Mesenteric fat pad (tissue), 1 donor: ENCODE measurements at places on chromosomes 12 and 14. TPM values are rescaled to one million over a fixed set of nuclear protein-coding genes. Genes with fewer than 3 reads are reported as not detected.

Gene HOXC6
- 0.74 TPM for total RNA-seq

Gene MAP1LC3B2
- total RNA-seq: 1.1 TPM

Gene MYF5
- not detected for total RNA-seq

Gene KRT7
- total RNA-seq: 11.7 TPM

DNA sequence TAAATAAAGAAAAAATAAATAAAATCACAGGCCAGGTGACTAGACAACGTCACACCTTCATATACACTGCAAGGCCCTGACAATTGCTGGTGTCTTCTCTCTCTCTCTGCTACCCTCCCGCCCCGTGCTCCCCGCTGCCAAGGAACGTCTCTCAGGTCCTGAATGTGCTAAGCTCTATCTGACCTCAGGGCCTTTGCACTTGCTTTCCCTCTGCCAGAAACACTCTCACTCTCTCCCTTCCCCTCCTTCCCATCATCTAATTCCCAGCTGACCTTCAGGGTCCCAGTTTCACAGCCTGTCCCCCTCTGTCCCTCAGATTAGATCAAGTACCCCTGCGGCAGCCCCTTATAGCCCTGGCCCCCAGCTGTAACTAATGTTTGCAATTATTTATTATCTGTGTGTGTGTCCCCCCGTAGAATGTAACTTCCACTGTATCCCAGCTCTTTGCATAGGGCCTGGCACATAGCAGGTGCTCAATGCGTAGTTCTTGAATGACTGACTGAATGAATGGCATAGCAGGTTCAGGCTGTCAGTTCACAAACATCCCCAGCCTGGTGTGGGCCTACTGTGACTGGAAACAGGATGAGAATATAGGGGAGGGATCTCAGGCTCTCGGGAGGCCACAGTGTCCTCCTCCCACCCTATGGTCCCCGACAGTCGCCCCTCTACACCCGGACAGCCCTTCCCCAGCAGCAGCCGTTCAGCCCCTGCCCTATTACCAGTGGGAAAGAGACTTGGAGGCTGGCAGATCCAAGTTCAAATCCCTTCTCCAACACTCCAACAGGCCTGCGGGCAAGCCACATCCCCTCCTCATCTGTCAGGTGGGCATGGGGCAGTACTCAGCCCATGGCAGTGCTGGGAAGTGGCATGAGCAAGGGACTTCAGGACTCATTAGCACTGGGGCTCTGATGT, 6.6 kb downstream of the BEGAIN start:
- DNase-seq: no peak

- DNase-seq: no peak
These were observed 508 bp downstream of the CNOT2 start for GRCh38 chr12:70243510-70244371.

GRCh38 chr12:121717041-121717699, 4.6 kb downstream of the TMEM120B start:
- DNase-seq: no peak

DNA sequence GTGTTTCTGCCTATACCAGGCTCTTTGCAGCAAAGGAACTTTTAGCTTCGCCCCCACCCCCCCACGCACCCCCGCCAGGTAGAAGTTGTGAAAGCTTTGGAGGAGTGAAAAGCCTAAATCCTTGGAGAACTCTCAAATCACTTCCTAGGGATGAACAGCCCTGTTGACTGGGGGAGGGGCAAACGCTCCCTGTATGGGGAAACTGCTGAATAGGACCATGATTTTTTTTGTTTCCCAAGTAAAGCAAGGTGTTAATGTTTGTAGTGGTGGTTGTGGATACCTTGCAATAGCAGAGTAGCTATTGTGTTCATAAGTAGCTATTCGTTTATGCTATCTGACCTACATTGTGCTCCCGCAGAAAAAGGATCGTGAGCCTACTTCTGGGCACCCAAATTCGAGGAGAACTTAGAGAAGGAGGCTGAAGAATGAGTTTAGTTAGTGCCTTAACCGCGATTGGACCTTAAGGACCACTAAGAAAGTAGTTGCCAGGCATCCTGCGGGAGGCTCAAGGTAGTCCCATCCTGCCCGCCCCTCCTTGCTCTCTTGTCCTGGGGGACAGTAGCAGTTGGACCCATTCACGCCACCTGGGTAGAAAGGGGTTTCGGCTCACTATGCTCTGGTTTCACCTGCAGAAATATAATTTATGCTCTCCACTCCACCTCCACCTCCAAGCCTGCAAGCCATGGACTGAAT, 901 bp upstream of the NFKBIA start:
- DNase-seq: peak; percentile 73

GRCh38 chr12:26150736-26151450, 26.1 kb upstream of the BHLHE41 start:
- DNase-seq: no peak

- DNase-seq: no peak
These were observed 113.0 kb upstream of the RAP1B start for GRCh38 chr12:68497702-68498101.

DNA sequence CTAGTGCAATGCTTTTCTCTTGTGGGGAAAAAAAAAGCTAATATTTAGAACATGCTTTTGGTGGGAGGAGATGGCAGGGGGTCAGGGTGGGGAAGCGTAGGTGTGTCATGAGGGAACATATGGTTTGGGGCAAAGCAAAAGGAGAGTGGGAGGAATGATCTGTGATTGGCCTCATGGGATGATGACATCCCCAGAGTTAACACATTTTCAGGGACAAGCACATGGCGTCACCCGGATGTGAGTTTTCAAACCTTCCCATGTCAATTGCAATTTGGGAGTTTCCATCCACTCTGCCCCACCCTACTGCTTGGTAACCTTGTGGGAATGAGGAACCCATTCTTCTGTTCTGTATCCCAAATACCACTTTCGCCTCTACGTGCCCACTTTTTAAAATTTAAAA, 164.2 kb downstream of the SSPN start:
- DNase-seq: no peak

GRCh38 chr12:6828781-6829535, 751 bp downstream of the P3H3 start:
- no peak for DNase-seq
